ENCODE measurements at places on chromosomes 12 and 14.

- no peak for DNase-seq
Observed at GRCh38 chr14:102095871-102096568, 9.2 kb upstream of the HSP90AA1 start.

- DNase-seq = no peak
Observed at GRCh38 chr12:113246478-113247122, 25.3 kb downstream of the TPCN1 start.

GRCh38 chr12:94309373-94309772 is 150.3 kb downstream of the CEP83 start:
- DNase-seq = no peak

DNA sequence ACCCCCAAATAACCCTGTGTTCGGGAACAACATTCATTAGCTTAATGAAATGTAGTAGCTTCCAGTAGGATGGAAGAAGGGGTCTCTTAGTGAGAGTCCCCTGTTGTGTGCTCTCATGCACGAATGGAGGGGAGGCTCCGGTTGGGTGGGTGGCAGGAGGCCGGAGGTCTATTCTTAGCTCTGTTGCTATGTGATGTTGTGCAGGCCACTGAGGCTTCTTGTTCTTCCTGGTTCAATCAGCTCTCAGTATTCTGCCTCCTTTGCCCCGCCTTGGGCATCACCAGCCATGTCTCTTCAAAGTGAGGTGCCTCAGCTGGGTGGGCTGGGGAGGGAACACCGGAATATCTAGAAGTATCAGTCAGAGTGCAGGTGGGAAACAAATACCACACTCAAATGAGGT is 50.8 kb downstream of the KCNA1 start:
- no peak for DNase-seq

DNA sequence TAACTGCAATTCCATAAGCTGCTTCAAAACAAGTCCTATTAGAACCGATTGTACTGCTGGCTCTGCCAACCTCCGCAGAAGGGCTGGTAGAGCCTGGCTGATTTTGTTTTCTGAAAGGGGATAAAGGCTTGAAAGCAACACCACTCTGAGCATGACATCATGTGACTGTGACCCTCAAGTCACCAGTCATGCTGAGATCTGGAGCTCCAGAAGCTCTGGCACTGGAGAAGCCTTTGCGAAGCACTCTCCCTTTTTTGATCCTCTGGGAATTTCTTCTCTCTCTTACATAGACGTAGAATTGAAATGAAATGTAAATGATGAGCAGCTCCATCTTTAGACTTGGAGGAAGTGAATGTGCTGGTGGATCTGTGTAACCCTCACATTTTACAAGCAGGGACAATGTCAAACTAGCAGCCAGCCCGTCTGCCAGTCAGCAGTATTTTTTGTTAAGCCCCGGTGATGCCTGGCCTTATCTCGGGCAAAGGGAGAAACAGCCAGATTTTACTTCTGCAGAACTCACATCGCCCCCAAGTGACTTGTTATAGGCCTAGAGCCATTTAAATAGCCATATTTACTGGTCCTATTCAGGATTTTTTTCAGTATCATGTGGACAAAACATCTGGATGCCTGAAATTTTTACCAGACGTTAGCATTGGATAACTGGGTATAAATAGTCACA is 112.1 kb upstream of the NPAS3 start:
- DNase-seq = no peak

- DNase-seq = no peak
Observed at GRCh38 chr14:49366416-49366815, 219.8 kb downstream of the RPS29 start.

- no peak for DNase-seq
Observed at GRCh38 chr12:40829738-40830144, 137.5 kb downstream of the CNTN1 start.

- no peak for DNase-seq
Observed at GRCh38 chr12:26195250-26195640, at the start of gene SSPN. Gene SSPN, plus strand, starts transcription at chr12:26195573. Its CDS starts 100 bp downstream, at chr12:26195673.

GRCh38 chr14:92579244-92579936 is 65.8 kb downstream of the RIN3 start:
- no peak for DNase-seq

DNA sequence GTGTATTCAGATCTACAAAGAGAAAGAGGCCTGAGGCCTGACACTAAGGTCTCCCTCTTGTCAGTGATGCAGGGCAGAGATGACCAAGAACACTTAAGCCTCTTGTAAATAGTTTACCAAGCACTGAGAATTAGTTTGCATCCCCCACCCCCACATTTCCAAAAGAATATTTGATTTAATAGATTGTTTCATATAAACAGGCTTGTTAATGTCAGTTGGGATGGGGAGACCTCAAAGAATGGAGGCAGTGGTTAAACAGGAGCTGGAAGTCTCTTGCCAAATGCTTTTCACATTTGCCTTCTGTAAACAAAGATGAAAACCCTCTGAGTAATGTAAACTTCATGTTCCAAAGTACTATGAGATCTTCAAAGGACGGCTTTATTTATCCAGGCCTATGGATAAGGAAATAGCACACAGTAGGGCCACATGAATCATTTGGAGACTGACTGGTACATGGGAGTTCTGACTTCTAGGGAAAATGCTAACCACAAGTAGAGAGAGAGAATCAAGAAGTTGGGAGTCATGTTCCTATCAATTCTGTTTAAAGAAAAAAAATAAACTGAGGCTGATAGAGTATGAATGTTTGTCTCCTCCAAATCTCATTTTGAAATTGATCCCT is 234.7 kb downstream of the ANO2 start:
- DNase-seq = no peak

DNA sequence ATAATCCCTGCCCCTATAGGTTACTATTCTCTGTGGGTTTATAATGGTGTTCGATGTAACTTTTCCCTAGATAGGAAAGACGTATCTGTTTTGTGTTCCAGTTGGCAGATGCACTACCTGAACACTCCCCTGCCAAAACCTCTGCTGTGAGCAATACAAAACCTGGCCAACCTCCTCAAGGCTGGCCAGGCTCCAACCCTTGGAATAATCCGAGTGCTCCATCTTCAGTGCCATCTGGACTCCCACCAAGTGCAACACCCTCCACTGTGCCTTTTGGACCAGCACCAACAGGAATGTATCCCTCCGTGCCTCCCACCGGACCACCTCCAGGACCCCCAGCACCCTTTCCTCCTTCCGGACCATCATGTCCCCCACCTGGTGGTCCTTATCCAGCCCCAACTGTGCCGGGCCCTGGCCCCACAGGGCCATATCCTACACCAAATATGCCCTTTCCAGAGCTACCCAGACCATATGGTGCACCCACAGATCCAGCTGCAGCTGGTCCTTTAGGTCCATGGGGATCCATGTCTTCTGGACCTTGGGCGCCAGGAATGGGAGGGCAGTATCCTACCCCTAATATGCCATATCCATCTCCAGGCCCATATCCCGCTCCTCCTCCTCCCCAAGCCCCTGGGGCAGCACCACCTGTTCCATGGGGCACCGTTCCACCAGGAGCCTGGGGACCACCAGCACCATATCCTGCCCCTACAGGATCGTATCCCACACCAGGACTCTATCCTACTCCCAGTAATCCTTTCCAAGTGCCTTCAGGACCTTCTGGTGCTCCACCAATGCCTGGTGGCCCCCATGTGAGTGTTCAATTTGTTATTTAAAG is 11.3 kb downstream of the MAPK1IP1L start:
- DNase-seq = no peak

DNA sequence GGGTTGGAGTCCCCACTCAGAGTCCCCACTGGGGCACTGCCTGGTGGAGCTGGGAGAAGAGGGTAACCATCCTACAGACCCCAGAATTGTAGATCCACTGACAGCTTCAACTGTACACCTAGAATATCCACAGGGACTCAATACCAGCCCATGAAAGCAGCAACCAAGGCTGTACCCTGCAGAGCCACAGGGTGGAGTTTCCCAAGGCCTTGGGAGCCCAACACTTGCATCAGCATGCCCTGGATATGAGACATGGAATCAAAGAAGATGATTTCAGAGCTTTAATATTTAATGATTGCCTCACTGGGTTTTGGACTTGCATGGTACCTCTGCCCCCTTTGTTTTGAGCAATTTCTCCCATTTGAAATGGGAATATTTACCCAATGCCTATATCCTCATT is 80.4 kb downstream of the RASSF9 start:
- no peak for DNase-seq

GRCh38 chr12:124170760-124171159 is 124.1 kb upstream of the RFLNA start:
- no peak for DNase-seq

- no peak for DNase-seq
Observed at GRCh38 chr12:94047781-94048567, 100.4 kb upstream of the PLXNC1 start.

- no peak for DNase-seq
Observed at GRCh38 chr14:71242237-71242748, 335.0 kb downstream of the PCNX1 start.

GRCh38 chr14:103334644-103335622 is 896 bp downstream of the EIF5 start:
- peak; percentile 51 for DNase-seq

- DNase-seq = no peak
Observed at GRCh38 chr12:39835517-39836489, 216.2 kb upstream of the ABCD2 start.

Measured in naive thymus-derived CD8-positive, alpha-beta T cell (primary cell).